ENCODE measurements at places on chromosomes 3 and 15.

DNA sequence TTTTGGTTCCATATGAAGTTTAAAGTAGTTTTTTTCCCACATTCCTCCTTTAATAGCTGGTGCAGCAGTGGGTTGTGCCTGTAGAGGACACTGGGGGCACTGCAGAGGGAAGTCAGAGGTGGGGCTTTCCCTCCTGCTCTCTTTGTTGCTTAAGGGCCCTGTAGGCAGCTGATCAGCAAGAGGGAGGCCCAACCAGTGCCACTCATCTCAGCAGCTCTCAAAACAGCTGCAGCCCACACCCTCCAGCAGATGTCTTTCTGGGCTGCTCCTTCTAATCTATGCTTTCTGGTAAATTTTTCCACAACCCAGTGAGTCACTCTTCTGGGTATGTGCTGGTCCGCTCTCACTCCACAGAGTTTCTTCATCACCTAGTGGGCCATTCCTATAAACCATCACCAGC lies 263.8 kb downstream of the FEZF2 start:
- peak; percentile 87 for DNase-seq

- no peak for DNase-seq
These were observed 29.2 kb downstream of the PLXNA1 start for GRCh38 chr3:127012091-127012490.

- peak; percentile 38 for DNase-seq
These were observed at the start of gene ERC2 for GRCh38 chr3:56468184-56469106. TSS of gene ERC2 (minus strand) at chr3:56468467.

- no peak for DNase-seq
These were observed 5.0 kb downstream of the ABTB1 start for GRCh38 chr3:127677541-127678314.

DNA sequence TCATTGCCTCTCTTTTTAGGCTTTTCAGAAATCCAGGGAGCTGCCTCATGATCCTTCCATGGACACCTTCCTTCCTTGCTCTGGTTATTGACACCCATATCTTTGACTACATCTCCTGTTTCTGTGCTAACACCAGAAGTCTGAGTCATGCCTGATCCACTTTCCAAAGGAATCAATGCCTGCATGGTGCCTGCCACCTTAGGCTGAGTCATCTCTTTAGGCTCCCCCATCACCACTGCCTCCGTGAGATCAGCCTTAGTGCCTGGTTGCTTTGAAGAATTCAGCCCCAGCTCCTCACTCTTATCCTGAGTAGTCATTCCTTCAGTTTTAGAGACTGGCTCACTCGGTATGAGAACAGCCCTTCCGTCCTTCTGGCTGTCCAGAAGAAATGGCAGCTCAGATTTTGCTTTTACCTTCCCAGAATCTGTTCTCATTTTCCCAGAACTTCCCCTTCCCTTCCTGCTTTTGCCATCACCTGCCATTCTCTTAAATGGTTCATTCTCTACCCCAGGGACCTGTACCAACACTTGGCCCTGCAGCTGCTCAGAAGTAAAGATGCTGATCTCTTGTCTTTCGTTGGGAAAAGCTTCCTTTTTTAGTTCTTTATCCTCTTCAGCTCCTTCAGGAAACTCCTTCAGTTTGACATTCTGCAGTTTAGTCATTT lies 105.3 kb downstream of the MAP4 start:
- DNase-seq: peak; percentile 21

DNA sequence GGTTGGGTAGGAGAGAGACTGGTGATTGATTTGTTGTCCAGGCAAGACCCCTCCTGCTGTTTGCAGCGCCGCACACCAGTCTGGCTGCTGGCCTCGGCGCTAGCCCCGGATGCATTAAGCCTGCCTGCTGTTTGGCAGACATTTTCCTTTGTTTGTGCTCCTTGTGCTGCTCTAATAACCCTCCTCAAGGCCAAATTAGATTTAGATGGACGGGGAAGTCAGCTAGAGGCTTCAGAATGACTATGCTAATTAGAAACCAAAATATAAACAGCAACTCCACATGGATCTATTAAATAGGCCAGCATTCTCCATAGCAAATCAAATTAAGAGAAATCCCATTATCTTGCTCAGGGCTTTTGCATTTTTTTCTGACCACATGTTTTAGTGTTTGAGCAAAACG lies 445.2 kb downstream of the SQOR start:
- DNase-seq: peak; percentile 63

Data from H4 (cell line).